ENCODE measurements at places on chromosomes 13 and 19. TPM values are rescaled to one million over a fixed set of nuclear protein-coding genes. Genes with fewer than 3 reads are reported as not detected.

ZNF888 gene
- total RNA-seq: 1.7 TPM

DNA sequence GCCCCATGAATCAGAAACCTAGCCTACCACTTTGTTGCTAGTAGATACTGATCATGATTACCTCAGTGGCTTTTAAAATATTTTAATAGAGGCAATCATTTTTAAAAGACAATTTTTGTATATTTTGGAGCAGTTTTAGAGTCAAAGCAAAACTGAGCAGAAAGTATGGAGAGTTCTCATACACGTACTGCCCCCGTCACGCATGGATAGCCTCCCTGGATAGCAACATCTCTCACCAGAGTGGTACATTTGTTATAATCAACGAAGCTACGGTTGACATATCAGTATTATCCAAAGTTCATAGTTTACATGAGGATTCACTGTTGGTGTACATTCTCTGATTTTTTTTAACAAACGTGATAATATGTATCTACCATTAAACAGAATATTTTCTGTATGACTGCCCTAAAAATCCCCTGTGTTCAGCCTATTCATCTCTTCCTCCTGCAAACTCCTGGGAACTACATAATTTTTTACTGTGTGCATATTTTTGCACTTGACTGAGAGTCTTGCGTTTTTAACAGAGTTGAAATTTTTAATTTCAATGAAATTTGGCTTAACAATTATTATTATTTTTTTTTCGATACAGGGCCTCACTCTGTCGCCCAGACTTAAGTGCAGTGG, 1436.8 kb upstream of the PCDH9 start:
- DNase-seq: no peak

GRCh38 chr13:87384099-87384498, 287.1 kb upstream of the SLITRK5 start:
- no peak for DNase-seq

COX7A1 gene
- total RNA-seq: 3,311 TPM

- DNase-seq: no peak
Observed at GRCh38 chr19:37966211-37966661, 59.2 kb downstream of the SIPA1L3 start.

DNA sequence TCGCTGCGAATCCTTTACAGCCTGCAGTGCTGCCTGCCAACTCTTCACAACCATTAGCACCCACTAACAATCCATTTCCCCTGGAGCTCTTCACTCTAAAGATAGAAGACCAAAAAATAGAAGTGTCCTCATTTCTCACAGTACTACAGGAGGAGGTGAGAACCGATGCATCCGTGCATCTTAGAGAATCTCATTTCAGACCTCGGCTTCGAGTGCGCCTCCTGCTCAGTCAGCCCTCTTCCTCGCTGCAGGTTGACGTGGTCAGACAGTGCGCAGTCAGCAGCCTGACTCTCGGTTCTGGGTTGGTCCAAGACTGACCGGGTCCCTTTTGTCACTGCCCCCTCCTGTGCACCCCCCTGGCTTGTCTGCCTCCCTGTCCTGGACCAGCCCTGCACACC, 85.3 kb downstream of the RAB20 start:
- DNase-seq: no peak

- no peak for DNase-seq
Observed at GRCh38 chr19:13118424-13119193, 545 bp downstream of the NACC1 start.

LSR gene
- total RNA-seq: 4.5 TPM

DNA sequence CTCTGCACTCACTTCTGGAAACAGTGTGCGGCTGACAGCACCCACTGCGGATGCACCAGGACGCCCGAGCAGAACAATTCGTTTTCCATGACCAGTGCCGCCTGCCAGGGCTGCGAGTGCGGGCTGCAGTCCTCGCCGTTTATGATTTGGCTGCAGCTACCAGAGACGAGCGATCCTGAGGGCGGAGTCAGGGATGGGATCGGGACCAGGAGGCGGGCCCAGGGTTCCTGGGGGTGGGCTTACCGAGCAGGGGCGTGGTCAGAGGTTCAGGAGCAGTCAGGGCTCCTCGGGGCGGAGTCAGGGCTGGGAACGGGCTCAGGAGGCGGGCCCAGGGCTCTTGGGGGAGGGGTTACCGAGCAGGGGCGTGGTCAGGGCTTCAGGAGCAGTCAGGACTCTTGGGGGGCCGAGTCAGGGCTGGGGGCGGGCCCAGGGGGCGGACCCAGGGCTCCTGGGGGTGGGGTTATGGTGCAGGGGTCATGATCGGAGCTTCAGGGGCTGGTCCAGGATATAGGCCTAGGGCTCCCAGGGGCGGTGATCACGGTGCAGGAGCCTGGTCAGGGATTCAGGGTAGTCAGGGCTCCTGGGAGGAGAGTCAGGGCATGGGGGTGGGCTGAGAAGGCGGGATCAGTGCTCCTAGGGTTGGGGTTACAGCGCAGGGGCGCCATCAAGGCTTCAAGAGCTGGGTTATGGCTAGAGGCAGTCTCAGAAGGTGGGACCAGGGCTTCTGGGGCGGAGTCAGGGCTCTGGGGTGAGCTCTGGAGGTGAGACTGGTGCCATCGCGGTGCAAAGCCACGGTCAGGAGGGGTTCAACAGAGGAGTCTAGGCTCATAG, 1.7 kb downstream of the KLK4 start:
- no peak for DNase-seq

DNA sequence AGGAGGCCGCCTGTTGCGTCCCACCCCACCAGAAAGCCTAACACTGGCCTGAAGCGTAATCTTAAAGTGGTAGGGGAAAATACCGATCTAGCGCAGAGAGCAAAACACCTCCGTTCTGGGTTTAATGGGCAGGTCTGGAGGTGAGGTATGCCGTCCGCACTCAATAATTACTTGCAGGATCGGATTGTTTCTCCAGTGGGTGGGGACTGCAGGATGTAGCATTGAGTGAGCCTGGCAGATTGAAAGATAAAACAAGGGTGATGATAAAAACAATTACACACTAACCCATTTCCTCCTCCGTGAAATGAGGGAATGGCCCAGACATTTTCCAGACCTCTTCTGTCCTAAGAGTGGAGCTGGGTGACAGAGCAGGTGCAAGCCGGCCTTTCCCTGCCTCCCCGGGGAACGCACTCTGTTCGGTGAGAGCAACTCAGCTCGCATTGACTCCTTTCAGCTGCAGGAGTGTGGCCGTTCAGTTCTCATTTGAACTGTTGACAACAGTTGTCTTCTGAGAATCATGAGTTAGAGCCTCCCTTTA, 110.2 kb upstream of the DOCK9 start:
- no peak for DNase-seq
